ENCODE measurements at places on chromosomes 7 and 10.

DNA sequence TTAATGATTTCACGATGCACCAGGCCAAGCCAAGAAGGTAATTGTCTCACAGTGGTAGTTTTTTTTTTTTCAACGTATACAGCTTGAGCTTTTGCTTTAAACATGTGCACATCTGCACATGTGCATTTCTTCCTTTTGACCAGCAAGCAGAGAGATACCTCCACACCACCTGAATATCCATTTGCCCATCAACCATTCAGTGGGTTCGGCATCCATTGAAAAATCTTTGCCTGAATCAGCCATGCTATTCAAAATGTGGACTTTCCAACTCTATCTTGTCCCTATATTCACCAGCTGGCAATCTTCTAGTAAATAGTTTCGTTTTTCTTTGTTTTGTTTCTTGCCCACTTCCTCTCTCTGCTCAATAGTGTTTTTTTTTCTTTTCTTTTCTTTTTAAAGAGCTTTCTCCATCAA, 7.7 kb upstream of the TRA2A start:
- no peak for DNase-seq

GRCh38 chr7:86884152-86884551, 175.3 kb downstream of the ELAPOR2 start:
- no peak for DNase-seq

GRCh38 chr7:92292981-92293380, 47.2 kb downstream of the ANKIB1 start:
- no peak for DNase-seq

- DNase-seq = no peak
These were observed 66.4 kb downstream of the MTURN start for GRCh38 chr7:30201161-30201666.

DNA sequence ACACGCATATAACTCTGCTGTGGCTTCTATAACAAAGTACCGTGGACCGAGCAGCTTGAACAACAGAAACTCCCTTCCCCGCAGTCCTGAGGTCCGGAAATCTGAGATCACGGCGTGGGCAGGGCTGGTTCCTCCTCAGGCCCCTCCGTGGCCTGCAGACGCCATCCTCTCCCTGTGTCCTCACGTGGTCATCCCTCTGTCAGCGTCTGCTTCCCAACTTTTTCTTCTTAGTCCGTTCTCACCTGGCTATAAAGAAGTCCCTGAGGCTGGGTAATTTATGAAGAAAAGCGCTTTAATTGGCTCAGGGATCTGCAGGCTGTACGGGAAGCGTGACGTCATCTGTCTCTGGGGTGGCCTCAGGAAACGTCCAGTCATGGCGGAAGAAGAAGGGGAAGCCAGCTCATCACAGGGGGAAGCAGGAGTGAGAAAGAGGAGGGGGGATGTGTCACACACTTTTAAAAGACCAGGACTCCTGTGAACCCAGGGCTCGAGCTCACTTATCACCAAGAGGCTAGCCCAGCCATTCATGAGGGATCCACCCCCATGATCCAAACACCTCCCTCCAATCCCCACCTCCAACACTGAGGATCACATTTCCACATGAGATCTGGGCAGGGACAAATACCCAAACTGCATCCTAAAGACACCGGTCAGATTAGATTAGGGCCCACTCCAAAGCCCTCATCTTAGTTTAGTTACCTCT, 91.2 kb upstream of the INSIG1 start:
- peak; percentile 66 for DNase-seq

GRCh38 chr10:33938001-33938400, 603.5 kb upstream of the NRP1 start:
- no peak for DNase-seq

All from stimulated activated CD4-positive, alpha-beta T cell treated with anti-CD3 and anti-CD28 coated beads, Interleukin-1b, Interleukin-23, amount 100 ng/mL, for 24 hours (primary cell).